ENCODE measurements at places on chromosomes 12 and 14.

- no peak for DNase-seq
Measured at GRCh38 chr14:69048456-69048855, 69.4 kb upstream of the ACTN1 start.

DNA sequence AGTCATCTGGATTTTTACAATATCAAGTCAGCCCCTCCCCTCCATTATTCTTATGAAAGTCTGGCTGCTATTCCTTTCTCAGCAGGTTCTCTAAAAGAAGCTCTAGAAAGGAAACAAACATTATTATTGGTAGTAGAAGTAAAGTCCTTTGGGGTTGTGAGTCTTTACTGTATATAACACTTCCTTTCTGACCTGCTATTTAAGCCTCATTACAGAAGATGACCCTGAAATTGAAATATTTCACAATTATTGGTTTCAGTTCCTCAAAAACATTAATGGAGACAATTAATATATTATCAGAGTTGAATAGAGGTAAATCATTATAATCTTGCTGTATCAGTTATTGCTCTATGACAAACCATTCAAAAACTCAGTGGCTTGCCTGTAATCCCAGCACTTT, 19.3 kb downstream of the PLEKHA5 start:
- no peak for DNase-seq

DNA sequence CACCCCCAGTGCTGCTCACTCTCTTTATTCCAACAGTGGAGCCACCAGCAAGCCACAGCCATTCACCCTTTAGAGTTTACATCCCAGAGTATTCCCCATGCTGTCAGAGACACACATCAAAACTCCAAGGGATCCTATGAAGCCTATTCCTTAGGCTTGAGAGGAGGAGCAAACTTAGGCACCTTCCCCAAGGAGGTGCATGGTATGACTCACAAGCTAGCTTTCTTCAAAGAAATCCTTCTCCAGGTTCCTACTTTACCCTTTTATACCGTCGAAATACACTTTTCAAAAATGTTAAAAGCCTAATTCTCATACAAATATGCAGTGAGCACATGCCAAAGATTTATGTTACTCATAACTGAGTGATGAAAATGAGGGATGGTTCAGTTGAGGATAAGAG, 175.4 kb downstream of the ETNK1 start:
- DNase-seq = no peak

- DNase-seq = no peak
Measured at GRCh38 chr14:85437148-85437547, 92.8 kb upstream of the FLRT2 start.

DNA sequence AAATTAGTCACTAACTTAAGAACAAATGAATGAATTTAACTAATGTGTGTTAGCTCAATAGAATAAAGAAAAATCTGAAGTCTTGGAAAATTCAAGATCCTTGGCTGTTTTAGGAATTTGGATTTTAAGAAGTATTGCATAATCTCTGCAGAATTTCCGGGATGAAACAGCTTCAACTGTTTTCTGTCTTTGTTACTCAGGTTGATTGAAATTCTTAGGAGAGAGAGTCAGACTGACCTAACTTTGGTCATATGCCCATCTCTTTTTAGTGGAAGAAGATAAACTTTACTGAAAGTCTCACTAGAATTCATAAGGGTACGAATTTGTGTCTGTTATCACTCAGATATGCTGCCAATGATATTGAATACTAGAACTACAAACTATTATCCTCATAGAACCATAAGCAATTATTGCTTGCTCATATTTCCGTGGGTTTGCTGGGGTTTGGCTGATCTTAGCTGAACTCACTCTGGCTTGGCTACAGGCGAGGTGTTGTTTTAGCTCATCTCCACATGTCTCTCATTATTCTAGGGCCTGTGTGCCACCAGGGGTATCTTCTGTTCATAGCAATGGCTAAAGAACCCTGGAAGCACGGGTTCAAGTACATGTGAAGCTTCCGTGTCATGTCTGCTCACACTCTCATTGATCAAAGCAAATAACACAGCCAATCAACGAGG, 257.4 kb upstream of the NOVA1 start:
- DNase-seq = no peak

GRCh38 chr12:72276181-72276805, 4.1 kb downstream of the TRHDE start:
- DNase-seq = no peak

DNA sequence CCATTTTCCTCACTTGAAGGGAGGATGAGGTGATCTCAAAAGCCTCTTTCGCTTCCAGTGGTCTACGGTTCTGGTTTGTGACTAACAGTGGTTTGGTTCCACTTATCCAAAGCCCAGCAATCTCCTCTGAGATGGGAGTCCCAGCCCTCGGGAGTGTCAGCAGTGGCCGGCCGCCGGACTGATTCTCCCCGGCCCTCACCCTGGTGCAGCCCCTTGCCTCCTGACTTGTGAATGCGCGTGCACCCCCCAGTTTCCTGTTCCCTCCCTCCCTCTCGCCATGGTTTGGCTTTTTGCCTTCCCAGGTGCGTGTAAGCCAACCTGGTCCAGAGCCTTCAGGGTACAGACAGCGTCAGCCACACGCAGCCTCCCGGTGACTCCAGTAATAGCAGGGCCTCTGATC, 74.5 kb downstream of the B4GALNT3 start:
- DNase-seq = no peak

DNA sequence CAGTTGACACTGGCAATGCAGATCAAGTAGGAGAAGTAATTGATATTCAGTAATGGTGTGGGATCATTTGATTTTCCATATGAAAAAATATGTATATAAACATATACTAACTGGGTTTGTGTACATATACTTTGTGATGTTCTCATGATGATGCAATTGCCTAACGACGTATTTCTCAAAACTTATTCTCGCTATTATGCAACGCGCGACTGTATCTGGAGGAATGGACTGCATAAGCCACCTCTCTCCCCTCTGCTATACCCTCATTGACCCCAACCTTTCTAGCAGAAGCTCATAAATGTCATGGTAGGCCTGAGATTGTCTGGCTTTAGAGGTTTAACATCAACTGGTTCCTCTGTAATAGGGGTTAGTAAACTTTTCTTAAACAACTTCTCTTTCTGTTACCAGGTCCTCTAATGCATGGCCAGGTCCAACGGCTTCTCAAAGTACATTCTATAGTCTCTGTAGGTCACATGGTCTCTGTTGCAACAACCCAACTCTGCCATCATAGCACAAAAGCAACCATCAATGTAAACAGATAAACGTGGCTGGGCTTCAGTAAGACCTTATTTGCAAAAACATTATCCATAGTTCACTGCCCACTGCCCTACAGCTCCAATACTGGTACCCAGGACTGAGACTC, 59.3 kb downstream of the FOXN3 start:
- no peak for DNase-seq

DNA sequence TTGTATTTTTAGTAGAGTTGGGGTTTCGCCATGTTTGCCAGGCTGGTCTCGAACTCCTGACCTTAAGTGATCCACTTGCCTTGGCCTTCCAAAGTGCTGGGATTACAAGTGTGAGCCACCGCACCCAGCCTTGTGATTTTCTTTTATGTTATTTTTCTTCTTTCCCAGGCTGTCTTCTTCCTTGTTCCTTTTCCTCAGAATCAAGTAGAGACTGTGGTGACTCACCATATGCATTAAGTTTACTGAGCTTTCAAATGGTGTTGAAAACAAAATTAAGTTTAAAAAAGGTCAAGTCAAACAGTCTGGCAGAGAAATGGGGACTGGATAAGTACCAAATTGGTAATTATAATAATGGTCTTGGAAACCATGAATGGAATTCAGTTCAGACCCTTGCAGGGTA, 5.7 kb downstream of the ARPC3 start:
- no peak for DNase-seq

- no peak for DNase-seq
Measured at GRCh38 chr12:22287101-22287500, 47.4 kb downstream of the ST8SIA1 start.

DNA sequence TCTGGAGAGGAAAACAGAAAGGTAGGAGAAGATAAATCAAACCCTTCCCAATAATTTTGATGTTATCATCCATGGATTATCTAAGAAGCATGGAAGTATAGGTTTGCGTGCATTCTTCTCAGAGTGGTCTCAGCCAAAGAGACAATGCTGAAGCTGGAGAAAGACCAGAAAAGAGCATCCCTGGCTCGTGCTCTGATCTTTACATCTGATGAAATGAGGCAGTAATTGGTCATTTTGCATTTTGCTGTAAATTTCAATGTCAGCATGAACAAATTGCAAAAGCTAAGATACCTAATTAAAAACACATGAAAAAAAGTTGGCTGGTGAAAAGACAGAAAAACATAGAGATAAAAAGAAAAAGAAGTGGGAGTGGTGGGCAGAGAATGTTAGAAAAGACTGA, 252.4 kb downstream of the ITPR2 start:
- no peak for DNase-seq

- no peak for DNase-seq
Measured at GRCh38 chr14:83575301-83575700, 1954.6 kb upstream of the FLRT2 start.

DNA sequence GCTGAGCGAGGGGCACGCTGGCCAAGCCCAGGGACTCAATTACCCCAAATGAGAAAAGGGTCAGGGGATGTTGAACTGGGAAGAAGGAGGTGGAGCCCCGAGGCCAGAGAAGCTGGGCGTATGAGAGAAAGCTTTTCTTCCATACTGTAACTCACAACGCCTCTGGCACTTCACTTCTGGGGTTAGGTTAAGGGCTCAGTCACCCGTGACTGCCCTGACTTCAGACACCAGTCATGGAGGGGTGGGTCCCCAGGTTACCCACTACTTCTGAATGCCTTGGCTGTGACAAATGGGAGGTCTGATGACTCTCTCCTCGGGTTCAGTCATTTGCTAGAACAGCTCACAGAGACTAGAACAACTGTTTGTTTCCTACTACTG, 5.5 kb upstream of the GPR132 start:
- DNase-seq = no peak

DNA sequence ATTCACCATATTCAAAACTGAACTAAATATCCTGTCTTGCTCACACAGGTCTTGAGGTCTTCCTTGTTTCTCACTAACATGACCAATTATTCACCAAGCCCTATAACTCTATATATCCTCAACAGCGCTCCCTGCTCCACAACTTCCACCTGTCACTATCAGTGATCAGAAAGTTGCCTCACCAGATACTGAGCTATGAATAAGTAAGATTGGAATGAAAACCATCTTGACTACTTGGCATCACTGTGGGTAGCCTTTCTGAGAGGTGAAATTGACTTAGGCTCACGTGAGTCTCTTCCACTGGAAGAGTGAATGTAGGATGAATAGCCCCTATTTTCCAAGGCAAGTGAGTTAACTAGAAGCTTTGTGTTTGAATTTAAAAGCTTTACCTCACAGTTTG, 167.1 kb downstream of the PIK3C2G start:
- DNase-seq = no peak

GRCh38 chr12:2507814-2508213, 287.0 kb upstream of the FKBP4 start:
- DNase-seq = no peak

GRCh38 chr14:89470401-89470800, 53.4 kb upstream of the FOXN3 start:
- DNase-seq = no peak

DNA sequence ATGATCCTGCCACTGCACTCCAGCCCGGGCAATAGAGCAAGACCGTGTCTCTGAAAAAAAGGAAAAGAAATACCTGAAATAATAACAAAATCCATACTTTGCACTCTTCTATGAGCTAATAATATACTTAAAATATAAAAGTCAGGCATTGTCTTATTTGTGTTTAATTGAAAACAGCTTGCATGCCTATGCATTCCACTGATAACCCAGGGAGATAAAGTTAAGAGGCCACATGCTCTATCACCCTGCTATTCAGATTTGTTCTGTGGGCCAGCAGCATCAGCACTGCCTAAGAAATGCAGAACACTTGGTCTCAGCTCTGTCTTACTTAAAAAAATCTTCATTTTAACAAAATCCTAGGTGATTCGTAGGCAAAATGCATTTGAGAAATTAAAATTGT, 99.2 kb downstream of the LGR5 start:
- no peak for DNase-seq

- no peak for DNase-seq
Measured at GRCh38 chr14:25003537-25003936, 46.4 kb downstream of the STXBP6 start.

GRCh38 chr14:98252820-98253219, 1019.2 kb downstream of the BCL11B start:
- no peak for DNase-seq

- DNase-seq = no peak
Measured at GRCh38 chr12:16607906-16608775, 2.2 kb upstream of the LMO3 start.

- DNase-seq = no peak
Measured at GRCh38 chr14:75751296-75751695, 90.2 kb downstream of the TTLL5 start.

- no peak for DNase-seq
Measured at GRCh38 chr12:28601570-28602058, 411.4 kb downstream of the CCDC91 start.

DNA sequence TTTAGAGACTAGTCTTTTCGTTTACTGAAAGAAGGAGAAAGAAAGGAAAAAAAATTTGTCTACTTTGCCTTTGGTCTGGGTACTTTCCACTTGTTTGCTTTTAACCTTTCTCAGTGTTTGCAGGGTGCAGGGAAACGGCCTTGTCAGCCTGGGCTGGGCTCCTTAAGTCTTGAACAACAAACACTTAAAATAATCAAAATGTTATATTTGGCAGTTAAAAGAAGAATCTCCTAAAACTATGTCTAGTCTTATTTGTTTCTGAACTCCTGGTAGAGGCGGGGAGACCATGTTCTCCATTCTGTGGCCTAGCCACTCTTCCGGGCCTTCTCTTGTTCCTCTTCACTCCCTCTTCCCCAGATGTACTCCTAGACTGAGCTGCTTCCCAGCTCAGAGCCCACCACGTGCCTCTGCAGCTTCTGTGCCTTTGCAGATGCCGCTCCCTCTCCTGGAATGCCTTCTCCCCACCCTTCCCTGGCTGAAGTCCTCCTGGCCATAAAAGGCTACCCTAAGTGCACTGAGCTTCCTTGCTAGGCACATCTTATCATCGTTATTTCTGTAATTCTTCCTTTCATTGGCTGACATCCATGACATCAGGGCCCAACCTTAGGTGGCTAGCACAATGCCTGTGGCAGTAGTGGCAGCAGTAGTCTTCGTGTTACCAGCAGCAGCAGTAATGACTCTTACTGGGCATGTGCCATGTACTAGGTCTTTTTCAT, 432.9 kb downstream of the ZFP36L1 start:
- no peak for DNase-seq

DNA sequence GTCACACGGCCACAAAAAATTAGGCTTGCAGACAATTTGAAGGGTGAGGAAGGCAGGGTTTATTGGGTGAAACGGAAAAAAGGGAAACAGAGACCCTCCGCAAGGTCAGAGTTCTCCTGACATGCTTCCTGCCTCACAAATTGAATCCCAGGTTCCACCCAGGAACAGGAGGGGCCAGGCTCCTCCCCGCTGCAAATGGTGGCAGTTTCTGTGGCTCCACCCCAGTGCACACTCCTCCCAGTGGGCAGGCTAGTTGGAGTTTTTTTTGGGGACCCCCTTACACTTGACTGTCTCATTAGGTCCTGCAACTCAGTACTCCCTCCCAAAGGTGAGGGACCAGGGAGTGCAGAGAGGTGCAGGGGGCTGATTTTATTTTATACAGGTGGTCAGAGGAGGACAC, 39.4 kb upstream of the PPP1CC start:
- DNase-seq = no peak

GRCh38 chr12:122460641-122461040, 38.2 kb upstream of the CLIP1 start:
- no peak for DNase-seq

- DNase-seq = no peak
Measured at GRCh38 chr12:66032739-66033138, 97.8 kb downstream of the LLPH start.
